Stimulated activated CD8-positive, alpha-beta memory T cell treated with anti-CD3 and anti-CD28 coated beads, Interleukin-4, amount 100 ng/mL, for 1 hour (primary cell): ENCODE measurements at places on chromosomes 7 and 10.

GRCh38 chr10:85916994-85917573, 449.5 kb downstream of the GRID1 start:
- DNase-seq, result no peak

GRCh38 chr10:94493463-94493862, 52.1 kb upstream of the HELLS start:
- DNase-seq, result no peak

DNA sequence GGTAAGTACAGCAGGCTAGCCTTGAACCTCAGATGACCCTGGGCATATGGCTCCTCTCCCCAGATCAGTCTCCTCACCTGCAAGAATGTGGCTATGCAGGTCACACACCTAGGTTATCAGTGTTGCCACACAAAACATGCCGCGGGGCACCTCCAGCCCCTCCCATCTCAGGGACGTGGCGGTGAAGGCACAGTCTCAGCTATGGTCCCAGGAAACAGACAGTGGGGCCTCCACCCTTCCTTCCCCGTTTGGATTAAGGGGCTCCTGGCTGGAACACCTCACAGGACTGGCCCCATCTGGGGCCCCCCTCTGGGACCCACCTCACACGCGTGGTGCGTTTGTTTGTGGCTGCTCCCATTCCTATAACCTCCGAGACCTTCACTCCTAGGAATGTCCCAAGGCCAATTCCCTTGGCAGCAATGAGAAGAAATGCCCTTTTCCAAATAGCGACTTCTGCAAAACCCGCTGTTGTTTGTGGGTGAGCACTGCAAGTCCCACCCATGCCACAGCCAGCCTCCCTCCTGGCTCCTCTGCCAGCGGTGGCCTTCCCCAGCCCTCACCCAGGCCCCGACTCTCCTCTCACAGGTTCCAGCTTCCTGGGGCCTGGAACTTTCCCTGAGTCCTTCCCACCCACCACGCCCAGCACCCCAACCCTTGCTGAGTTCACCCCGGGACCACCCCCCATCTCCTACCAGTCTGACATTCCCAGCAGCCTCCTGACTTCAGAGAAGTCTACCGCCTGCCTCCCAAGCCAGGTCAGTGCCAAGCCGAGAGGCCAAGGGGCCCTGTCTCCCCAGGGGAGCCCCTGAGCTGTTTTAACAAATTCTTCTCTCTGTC, 17.1 kb downstream of the ZMIZ2 start:
- no peak for DNase-seq

DNA sequence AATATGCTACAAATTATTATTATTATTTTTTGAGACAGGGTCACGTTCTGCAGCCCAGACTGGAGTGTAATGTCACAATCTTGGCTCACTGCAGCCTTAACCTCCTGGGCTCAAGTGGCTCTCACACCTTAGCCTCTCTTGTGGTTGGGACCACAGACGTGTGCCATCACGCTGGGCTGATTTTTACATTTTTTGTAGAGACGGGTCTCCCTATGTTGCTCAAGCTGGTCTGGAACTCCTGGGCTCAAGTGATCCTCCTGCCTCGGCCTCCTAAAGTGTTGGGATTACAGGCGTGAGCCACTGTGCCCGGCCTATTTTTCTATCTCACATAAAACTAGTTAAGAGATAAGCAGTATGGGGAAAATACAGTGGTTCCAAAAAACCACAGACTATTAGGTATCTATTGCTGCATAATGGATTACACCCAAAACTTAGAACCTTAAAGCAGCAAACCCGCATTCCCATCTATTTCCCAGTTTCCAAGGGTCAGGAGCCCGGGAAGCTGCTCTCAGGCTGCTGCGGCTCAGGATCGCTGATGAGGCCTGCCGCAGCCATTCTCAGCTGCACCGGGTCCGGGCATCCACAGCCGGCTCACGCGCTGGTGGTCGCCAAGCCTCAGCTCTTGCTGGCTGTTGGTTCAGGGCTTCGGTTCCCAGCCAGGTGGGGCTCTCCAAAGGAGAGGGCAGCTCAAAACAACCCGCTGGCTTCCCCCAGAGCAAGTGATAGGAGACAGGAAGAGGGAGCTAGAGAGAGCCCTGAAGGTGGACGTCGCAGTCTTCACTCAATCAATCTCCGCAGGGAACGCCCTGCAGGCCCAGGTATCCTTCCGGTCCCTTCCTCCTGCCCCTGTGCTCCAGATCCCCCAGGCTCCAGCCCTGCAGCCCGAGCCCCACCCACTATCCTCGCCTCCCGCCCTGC, 128.2 kb downstream of the UBE2H start:
- no peak for DNase-seq

- DNase-seq, result no peak
These were observed 15.1 kb upstream of the CDH23 start for GRCh38 chr10:71381611-71382010.

DNA sequence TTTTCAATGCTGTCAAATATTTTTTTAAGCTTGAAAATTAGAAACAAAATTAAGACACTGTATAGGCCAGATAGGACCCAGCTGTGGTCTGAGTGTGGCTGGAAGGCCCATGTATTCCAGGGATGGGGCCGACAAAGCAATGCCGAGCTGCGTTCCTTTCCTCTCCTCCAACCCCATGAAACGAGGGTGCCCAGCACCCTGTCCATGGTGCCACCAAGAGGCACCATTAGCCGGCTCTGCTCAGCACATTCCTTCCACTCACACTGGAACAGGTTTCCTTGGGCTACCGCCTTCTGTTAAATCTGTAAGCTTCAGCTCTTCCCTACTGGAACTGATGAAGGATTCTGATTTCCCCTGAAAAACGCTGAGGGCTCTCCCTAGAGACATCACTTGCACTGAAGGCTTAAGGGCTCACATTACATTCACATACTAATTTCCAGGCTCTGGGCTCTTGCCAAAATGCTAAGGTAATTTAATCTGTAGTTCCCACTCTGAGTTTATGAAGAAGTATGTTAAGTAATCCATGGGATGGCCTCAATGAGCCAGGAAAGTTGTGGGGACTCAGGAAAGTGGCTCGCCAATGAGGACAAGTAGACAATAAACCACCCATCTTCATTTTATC, 73.7 kb upstream of the CAMK2B start:
- DNase-seq, result no peak

GRCh38 chr7:6284055-6284400, 11.6 kb upstream of the CYTH3 start:
- DNase-seq, result no peak

GRCh38 chr7:158987691-158988090, 131.3 kb downstream of the DYNC2I1 start:
- no peak for DNase-seq

- no peak for DNase-seq
These were observed 72.2 kb upstream of the INSIG1 start for GRCh38 chr7:155225516-155225915.
